Small intestine (tissue), 16 donors: ENCODE measurements at places on chromosomes 16 and 17.

DNA sequence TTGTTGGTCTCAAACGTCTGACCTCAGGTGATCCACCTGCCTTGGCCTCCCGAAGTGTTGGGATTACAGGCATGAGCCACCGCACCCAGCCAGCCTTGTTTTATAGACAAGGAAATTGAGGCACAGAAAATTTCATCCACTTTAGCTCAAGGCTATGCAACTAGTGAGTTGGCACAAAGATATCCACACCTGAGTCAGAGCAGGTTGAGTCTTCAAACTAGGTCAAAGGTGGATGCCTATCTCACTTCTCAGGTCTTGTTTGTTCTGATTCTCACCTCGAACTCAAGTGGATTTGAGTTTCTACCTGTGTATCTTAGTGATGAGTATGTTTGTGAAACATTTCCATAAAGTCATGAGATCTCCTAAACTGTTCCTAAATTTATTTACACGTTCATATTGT is 35.6 kb upstream of the GAS7 start:
- no peak for DNase-seq

DNA sequence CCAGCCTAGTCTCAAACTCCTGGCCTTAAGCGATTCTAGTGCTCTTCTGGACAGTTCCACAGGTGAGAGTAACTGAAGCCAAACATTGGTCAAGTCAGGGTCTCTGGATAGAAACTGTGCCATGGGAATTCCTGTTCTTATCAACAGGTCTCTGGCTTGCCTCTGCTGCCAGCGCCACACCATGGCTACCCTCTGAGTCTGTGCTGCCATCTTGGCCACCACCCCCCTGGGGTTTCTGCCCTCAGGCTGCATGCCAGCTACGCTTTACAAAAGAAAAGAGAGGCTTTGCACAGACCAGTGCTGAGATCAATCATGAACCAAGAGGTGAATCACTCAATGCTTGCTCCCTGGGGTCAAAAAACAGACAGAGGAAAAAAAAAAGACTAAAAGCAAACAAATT is 24.4 kb upstream of the CREBBP start:
- DNase-seq = no peak

GRCh38 chr17:73718912-73719311 is 74.7 kb upstream of the SDK2 start:
- peak; percentile 57 for DNase-seq

- peak; percentile 76 for DNase-seq
These were observed 2.7 kb upstream of the HES7 start for GRCh38 chr17:8126491-8127066.

- DNase-seq = no peak
These were observed 40.8 kb downstream of the CDH3 start for GRCh38 chr16:68685685-68686478.

GRCh38 chr16:58654560-58655214 is 25.1 kb upstream of the CNOT1 start:
- no peak for DNase-seq

DNA sequence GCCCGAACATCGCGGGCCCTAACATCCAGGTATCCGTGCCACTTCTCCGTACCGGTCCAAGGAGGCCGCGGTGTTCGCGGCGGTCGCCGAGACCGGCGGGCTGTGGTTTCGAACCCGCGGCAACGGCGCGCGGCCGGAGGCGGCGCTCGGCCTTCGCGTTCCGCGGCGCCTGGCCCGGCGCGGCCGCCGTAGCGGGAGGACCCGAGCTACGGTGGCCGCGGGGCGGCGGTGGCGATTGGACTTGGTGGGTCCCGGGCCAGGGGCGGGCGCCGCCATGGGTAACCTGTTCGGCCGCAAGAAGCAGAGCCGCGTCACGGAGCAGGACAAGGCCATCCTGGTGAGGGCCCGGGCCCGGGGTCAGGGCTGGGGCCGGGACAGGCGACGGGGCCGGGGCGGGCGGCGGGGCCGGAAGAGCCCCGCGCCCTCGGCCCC is at the start of gene CHMP6:
CHMP6 (plus strand) TSS at position 197 of the 432 bp plus-strand sequence; CDS start at position 275, 78 bp downstream.
- DNase-seq = peak; percentile 63

GRCh38 chr16:1093284-1094123 is 2.5 kb downstream of the C1QTNF8 start:
- DNase-seq = peak; percentile 28

- peak; percentile 49 for DNase-seq
These were observed 62.9 kb downstream of the LMF1 start for GRCh38 chr16:907842-908241.

DNA sequence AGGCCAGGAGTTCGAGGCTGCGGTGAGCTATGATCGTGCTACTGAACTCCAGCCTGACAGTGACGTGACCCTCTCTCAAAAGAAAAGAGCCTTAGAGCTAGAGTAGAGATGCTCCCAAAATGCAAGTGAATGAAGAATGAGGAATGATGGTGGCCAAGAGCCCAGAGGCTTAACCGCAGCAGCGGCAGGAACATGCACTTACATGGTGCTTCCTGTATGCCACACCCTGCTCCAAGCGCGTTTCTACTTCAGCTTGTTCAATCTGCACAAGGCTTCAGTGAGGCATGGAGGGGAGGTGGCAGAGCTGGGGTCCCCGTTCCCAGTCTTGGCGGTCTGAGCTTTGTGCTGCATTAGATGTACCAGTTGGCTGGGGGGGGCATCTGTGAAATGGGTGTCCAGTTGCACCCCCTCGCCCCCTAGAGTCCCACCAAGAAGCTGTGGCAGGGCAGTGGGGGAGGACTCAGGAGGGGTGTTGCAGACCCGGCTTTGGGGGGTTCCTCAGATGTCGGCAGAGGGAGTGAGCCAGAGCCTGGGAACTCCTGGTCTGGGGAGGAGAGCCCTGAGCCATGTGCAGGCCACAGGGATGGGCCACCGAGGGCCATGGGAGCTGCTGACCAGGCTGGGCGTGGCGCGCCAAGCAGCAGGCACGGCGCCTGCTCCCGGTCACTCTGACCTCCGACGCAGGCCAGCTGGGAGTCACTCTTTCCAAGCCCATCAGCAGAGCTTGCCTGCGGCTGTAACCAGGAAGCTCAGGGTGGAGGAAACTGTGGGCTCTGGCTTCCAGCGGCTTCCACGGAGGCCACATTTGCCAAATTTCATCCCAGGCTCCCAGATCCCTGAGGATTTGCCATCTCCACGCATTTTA is 260.1 kb downstream of the PARN start:
- no peak for DNase-seq
